Activated T-helper 17 cell treated with anti-CD3 and anti-CD28 coated beads, Interleukin-2, amount 50 U/mL, for 72 hours (primary cell): ENCODE measurements at places on chromosomes 2 and 18. TPM values are rescaled to one million over a fixed set of nuclear protein-coding genes. Genes with fewer than 3 reads are reported as not detected.

DNA sequence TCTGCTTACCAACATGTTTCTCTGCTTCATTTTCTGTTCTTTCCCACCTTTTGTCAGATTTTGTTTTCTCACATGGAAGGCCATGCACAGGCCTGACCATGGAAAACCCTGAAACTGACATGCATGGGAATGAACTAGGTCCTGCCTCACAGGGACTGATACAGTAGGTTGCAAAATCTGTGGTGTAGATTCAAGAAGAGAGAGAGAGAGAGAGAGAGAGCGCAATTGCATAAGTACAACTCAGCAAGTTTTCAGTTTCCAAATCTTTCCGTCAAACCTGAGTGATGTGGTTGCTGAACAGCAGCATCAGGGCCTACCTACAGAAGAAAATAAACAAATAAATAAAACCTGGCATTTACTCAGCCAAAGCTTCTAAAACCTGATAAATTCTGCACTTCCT lies 87.5 kb upstream of the RNF152 start:
- peak; percentile 68 for ATAC-seq

The ITPRIPL1 gene
- total RNA-seq, result 26.1 TPM

The ZSWIM2 gene
- total RNA-seq, result not detected

GRCh38 chr18:77160515-77160914 lies 27.9 kb upstream of the MBP start:
- ATAC-seq, result no peak

- ATAC-seq, result no peak
These were observed 51.7 kb upstream of the ACVR2A start for GRCh38 chr2:147792966-147793617.

DNA sequence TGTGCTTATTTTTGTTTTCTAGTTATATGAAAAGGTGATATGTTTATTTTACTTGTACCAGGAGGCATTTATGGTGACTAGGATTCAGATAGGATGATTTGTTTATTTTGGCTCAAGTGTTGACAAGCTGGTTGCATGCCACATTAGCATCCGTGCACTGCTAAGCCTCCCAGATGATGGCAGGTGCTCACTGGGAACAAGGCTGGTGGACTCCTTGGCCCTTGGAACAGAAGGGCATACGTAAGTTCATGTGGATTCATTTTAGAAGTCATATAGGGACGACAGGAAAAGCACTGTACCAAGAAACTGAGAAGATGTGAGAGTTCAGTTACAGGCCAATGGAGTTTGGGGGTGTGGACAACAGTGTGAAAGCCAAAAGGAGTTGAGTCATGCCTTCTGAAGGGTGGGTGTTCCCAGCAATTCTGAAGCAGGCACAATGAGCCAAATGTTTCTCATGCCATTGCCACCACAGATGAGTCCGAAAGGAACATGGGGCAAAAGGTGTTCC lies 166.2 kb downstream of the PHLPP1 start:
- ATAC-seq, result peak; percentile 86

- peak; percentile 82 for ATAC-seq
These were observed at the start of gene PRKD3 for GRCh38 chr2:37324786-37325624. TSS of gene PRKD3 (minus strand) at chr2:37324833. CDS start at chr2:37316524, 8,309 bp downstream.

- ATAC-seq, result no peak
These were observed 220.5 kb upstream of the ID2 start for GRCh38 chr2:8461341-8461740.

GRCh38 chr18:13577781-13578180 lies 148.6 kb downstream of the FAM210A start:
- no peak for ATAC-seq
